ENCODE measurements at places on chromosomes 4 and X.

- DNase-seq: no peak
Measured at GRCh38 chr4:137361756-137362470, 170.4 kb downstream of the PCDH18 start.

DNA sequence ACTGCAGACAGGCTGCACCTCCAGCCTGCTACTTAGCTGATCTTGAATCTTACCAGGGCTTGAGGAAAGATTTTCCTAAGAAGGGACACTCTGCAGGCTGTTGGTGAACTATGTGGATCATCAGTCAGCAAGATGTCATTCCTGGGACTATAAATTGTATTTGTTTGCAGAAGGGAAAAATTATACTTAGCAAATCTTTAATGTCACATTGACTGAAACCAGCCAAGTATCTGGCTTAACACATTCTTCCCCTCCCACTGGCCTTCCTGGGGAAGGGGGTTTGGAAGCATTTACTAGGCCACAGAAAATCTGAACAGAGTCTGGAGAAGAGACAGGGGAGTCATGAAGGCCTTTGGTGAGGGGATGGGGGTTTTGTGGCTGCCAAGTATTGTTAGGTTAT lies 156.7 kb upstream of the EOLA2 start:
- DNase-seq: no peak

DNA sequence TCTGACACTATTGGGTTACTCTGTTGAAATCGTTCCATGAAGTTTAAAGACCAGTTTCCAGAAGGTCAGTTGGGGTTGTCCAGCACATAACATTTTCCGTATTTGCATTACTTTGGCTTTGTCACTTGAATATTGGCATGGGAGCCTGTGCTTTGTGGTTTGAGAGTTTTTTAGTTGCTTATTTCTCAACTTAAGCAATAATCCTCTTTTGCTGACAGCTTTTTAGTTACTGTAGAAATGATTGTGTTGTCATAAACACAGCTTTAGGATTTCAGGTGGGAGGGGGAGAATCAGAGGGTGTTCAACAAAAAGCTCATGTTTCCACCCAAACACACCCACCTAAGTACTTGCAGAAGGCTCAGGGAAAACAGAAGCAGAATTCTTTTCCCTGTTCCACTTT lies 210.7 kb upstream of the TLL1 start:
- no peak for DNase-seq

GRCh38 chr4:2009651-2010233 lies 968 bp upstream of the NELFA start:
- DNase-seq: peak; percentile 58

DNA sequence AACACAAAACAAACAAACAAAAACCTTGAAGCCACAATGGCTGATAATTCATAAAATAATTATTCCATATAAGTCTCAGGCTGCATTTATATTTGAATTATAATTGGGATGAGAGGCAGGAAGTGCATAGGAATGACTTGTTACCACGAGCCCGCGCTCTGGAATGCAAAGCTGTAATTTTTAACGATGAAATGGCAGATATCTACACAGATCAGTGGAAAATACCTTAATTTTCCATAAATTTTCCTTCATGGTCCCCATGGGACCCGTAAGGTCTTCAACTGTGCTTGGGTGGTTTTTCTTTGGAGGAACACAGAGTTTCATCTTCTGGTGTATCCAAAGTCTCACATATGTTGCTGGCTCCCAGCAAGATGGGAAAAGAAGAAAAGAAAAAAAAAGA lies 226.8 kb downstream of the SHOX start:
- no peak for DNase-seq

Data from head of caudate nucleus (tissue), 42 donors.